Thoracic aorta (tissue), 2 donors: ENCODE measurements at places on chromosomes 3 and 15.

DNA sequence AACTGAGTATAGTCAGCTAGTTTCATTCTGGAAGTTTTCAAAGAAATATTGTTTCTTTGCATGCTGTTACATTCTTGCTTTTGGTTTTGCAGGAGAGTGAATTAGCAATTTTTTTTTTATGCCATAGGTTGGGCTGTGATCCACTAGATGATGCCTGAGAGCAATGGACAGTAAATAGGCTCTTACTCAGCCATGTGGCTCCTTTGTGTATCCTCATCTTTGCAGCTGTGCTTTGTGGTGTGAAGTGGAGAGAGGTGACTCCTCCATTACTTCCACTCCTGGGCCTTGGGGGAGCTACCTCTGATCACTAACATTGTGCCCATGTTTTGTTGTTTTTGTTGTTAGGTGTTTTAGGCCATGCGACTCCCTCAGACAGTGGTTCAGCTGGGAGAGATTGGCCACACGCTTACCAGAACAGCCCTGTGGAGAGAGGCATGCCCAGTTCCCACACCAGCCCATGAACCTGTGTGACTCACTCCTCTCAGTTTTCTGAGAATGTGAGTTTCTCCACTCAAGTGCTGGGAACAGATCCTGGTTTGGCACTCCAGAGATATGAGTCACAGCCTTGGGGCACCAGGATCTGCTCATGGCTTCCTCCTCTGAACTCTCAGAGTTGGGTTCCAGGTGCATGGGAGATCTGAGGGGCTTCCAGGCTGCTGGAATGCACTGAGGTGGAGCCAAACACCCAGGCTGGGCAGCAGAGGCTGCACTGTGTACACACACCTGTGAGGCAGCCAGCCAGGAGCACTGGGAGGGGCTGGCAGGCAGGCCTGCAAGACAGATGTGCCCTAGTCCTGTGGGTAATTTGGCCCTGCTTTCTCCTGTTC is 785.3 kb downstream of the ROBO2 start:
- no peak for DNase-seq

- DNase-seq = no peak
Observed at GRCh38 chr15:76439542-76439941, 103.0 kb downstream of the ISL2 start.

DNA sequence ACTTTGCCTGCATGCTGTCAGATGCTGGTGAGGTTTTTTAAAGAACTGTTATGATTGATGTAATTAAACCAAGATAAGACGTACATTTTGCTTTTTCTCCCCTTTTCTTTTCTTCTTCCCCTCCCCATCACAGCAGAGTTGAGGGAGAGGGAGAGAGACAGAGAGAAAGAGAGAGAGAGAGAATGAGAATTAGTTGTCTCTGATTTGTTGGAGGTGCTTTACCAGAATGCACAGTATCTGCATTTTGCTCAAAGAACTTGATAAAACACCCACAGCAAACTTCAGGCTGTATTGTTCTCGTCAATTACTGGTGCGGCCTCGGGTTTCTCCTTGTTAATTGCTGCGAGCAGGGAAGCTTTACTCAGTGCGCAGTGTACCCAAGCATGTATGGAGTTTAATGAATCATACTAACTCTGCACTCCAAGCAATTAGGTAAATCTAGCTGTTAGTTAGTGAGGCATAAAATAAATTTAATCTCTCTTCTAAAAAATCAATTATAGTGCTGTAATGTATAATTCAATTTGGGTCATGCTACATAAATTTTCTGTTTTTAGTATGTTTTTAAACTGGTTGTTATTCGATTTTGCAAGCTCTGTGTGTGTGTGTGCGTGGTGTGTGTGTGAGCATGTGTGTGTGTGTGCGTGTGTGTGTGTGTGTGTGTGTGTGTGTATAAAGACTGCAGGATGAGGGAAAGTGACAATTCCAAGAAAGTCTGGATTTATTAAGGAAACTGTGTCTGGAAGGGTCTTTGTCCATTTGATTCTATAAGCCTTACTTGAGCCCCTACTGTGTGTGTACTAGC is 273.4 kb downstream of the TLE3 start:
- no peak for DNase-seq

DNA sequence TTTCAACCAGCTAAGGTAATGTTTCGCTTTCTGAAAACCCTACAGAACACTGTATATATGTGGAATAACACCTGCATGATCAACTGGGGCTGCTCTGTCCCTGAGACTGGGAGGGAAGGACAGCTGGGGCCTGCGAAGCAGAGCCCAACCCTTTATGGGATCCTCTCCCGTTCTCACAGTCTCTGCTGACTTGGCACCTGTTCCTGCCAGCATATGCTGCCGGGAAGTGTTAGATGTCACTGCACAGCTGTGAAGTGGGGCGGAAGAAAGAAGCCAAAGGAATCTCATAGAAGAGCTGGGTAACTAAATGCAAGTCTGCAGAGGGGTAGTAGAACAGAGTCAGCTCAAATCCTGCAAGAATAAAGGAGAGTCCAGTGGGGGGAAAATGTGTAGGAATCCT is 29.6 kb downstream of the LRRC3B start:
- DNase-seq = no peak

DNA sequence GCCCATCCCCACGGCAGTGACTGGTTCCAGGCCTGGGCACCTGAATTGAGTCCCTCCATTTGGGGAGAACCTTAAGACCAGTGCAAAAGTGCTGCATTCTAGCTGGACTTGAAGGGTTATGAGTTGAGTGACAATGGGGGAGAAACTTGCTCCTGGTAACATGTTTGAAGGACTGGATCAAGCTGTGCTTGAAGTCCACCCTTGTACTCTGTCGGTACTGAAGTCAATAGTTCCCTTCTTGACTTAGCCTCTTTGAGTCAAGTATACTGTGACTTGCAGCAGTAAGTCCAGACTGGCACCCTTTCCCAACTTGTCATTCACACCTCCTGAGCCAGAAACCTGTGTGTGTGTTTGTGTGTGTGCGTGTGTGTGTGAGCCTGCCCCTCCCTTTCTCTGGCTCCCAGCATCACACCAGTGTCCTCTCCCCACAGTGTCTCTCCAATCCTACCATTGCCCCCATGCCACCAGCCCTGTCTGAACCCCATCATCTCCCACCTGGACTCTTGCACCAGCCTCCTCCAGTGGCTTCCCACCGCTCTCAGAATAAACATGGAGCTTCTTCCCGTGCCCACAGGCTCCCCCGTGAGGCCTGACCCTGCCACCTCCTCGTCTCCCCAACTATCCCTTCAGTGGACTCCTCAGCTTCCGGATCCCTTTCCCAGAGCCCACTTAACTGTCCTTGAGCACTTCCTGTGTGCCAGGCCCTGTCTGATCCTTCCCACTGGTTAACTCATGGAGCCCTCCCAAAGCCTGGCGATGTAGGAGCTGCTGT is 10.2 kb upstream of the FBLN2 start:
- no peak for DNase-seq

DNA sequence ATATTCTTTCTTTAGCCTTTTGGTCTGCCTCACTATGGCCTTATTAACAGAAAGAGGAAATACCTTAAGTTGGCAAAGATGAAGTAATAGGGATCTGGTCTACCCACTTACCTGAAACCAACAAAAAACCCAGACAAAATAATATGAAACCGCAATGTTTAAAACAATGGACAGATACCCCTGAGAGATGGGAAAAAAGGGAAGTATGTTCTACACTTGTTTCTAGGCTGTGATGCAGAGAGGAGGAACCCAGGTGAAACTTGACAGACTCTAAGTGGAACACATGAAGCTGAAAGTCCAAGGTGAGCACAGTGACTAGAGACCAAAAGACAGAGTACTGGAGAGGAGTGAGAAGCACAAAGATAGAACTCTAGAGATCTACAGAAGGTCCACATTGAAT is 78.4 kb downstream of the NR2E3 start:
- DNase-seq = no peak

DNA sequence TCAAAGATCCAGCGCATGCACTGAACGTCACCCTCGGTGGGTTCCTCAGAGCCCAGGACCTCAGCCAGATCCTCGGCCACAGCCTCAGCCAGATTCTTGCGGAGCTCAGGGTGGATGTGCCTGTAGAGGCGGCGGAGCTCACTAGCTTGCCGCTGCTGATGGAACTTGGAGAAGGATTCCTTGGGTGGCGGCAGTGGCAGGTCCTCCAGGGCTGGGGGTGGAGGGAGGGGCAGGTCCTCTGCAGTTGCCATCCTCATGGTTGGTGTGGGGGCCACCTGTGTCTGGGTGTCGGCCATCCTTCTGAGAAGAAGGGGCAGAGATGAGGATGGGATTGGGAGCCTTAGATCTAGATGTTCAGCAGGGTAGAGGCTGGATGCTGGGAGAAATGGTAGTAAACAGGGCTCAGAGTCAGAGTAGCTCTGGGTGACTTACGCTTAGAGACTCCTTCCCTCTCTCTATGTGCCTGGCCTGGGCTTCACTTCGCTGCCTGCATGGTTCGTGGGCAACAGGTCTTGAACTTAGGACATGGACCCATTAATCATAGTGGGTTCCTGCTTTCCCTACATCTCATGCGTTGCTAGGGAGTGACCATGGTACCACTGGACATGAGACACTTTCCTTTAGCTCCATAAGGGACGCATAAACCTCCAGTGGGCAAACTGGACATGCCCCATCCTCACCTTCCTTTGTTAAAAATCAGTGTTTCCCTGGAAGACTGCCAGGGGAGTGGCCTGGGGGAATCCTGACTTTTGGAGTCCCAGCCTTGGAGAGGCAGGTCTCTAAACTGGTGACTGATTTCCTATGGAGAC is 3.0 kb downstream of the XIRP1 start:
- DNase-seq = no peak

DNA sequence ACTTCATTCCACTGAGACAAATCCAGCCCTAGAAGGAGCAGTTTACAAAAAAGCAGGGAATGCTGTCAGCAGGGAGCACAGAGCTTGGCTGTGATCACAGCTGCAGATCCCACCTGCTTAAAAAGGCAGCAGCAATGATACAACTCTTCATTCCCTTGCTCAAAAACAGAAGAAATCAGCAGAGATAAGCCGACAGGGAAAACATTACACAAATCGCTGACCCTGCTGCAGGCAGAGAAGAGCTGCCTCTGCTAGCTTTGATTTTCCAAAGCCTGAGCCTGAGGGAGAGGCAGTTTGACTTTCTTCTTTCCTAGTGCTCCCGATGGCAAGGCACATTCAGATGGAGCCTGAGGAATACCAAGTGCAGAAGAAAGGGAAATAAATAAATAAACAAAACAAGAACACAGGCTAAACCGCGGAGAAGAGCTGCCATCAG is 80.2 kb downstream of the SHQ1 start:
- no peak for DNase-seq

GRCh38 chr15:69941301-69941605 is 156.5 kb downstream of the TLE3 start:
- DNase-seq = no peak

DNA sequence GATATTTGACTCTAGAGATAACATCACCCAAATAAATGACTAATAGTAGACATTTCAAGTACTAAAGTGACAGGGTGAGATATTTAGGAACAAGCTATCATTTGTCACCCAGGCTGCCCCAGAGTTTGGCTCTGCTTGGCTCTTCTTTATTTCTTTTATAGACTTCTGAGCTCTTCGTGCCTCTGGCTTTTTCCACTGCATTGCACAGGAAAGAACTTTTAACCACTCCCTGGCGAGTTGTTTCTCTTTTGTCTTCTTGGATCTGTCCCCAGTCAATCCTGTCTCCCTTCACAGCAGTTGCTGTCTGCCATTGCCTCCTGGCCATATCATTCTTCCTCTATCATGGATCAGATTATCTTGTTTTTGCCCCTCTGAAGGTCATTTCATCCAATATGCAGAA is 339.2 kb upstream of the DCBLD2 start:
- no peak for DNase-seq

DNA sequence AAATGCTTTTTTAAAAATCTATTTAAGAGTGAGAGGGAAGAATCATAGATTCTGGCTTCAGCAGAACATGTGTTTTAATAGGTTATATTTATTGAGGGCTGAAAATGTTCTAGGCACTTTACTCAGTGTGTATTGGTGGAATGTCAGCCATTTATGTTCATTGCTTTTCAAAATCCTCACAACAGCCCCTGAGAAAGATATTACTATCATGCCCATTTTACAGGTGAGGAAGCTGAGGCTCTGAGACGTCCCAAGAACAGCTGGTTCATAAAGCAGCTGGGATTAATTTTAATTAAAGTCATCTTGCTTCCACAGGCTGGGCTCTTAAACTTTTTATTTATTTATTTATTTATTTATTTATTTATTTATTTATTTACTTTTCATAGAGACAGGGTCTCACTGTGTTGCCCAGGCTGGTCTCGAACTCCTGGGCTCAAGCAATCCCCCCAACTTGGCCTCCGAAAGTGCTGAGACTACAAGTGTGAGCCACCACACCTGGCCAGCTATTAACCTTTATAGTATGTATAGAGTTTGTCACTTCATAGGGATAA is 364.6 kb downstream of the SHQ1 start:
- no peak for DNase-seq

DNA sequence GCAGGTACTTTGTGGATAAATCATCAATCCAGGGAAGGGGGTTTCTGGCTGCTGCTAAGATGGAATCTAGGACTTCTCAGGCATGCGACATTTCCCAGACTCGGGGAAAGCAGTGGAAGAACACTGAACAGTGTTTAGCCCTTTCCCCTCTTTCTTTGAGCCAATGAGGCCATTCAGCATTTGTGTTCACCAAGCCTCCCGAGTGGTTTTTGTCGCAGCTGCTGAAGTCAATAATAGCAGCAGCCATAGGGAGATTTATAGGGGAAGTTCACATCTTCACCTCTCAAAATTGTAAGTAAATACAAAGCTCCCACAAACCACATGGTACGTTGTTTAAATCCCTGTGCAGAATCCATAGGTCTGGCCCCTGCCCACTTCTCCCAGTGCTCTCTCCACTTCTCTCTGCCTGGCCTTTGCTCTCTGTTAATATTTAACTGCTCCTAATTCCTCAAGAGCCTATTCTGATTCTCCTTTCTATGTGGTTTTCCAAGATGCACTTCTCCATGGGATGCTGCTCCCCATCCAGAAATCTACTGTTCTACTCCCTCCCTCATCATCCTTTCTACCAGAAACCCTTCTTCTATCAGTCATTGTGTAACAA is 230.7 kb downstream of the SHQ1 start:
- no peak for DNase-seq

GRCh38 chr3:155435821-155436220 is 142.3 kb upstream of the STRIT1 start:
- DNase-seq = no peak

- no peak for DNase-seq
Observed at GRCh38 chr3:70982284-70982683, 601.2 kb downstream of the FOXP1 start.

GRCh38 chr3:142817897-142818296 is 71.0 kb downstream of the PCOLCE2 start:
- DNase-seq = no peak

GRCh38 chr3:139794469-139795265 is 116.9 kb upstream of the NMNAT3 start:
- DNase-seq = no peak

DNA sequence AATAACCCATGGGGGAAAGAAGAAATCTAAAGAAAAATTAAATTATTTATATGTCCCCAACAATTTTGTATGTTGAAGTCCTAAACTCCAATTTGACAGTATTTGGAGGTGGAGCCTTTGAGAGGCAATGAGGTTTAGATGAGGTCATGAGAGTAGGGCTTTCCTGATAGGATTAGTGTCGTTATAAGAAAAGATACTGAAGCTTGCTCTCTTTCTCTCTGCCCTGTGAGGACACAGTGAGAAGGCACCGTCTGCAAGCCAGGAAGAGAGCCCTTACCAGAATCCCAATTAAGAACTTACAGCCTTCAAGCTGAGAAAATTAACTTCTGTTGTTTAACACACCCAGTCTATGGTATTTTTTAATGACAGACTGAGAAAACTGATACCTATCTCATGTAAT is 16.1 kb upstream of the OR5AC2 start:
- DNase-seq = no peak

GRCh38 chr3:51375136-51375535 is 10.0 kb upstream of the MANF start:
- no peak for DNase-seq
